Activated naive CD8-positive, alpha-beta T cell treated with anti-CD3 and anti-CD28 coated beads for 36 hours (primary cell): ENCODE measurements at places on chromosomes 1 and 21. TPM values are rescaled to one million over a fixed set of nuclear protein-coding genes. Genes with fewer than 3 reads are reported as not detected.

The FAM163A gene
- total RNA-seq, result not detected

- no peaks in the 10 kb centered on the region for H3K27me3 ChIP-seq
- H3K4me1 ChIP-seq, result peaks cover 3% of the 10 kb centered on the region
- H3K27ac ChIP-seq, result no peak overlapping the region
- DNase-seq, result no peak
- H3K36me3 ChIP-seq, result peaks cover 15% of the 10 kb centered on the region
- no peak overlapping the region for H3K4me3 ChIP-seq
Measured at GRCh38 chr1:180002437-180002836, 47.8 kb downstream of the CEP350 start.

DNA sequence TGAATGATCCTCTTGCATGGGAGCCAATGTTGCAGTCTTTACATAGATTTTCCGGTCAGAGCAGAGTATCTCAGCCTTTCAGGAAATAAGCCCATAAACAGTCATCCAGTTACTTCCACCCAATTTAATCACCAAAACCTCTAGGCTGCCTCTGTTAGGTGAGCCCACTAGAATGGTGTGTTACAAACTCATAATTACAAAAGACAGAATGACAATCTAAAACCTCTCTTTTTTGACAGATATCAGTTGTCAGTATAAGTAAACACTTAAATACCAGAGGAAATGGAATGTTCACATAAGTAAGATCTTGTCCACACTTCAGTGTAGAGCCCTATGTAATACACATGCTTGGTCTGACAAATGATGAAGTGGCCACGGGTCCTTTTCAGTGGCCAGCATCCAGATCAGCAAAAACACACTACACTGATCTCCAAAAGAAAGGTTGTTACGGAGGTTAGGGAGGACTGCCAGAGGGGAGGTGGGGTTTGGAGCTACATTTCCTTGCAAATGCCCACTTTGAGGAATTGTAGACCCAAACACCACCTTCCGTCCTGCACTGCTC lies 71.3 kb upstream of the FBXO28 start:
- H3K4me1 ChIP-seq, result peaks cover 2% of the 10 kb centered on the region
- no peak for DNase-seq
- H3K27me3 ChIP-seq, result peaks cover 23% of the 10 kb centered on the region
- no peaks in the 10 kb centered on the region for H3K36me3 ChIP-seq

GRCh38 chr1:42250164-42250563 lies 84.9 kb downstream of the FOXJ3 start:
- peaks cover 16% of the 10 kb centered on the region for H3K4me1 ChIP-seq
- H3K27ac ChIP-seq, result no peak overlapping the region
- DNase-seq, result no peak

DNA sequence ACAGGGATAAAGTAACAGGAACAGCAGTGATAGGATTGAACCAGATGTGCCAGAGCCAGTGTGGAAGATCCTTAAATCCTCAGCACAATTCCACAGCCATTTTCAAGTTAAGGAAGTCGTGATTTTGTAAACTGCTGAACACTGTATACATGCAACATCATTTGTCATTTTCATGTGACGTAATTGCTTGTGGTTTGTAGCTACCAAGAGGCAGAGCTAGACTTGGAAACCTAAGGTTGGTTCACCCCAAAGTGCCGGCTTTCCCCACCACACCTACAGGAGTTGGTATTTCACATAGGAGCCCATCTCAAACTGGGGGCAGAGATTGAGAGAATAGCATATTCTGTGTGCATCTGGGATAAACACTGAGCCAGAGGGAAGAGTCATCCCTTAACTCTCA lies 113.9 kb downstream of the CAPN8 start:
- peaks cover 8% of the 10 kb centered on the region for H3K27me3 ChIP-seq
- no peaks in the 10 kb centered on the region for H3K4me1 ChIP-seq
- no peak overlapping the region for H3K27ac ChIP-seq
- peaks cover 3% of the 10 kb centered on the region for H3K36me3 ChIP-seq
- no peak for DNase-seq

DNA sequence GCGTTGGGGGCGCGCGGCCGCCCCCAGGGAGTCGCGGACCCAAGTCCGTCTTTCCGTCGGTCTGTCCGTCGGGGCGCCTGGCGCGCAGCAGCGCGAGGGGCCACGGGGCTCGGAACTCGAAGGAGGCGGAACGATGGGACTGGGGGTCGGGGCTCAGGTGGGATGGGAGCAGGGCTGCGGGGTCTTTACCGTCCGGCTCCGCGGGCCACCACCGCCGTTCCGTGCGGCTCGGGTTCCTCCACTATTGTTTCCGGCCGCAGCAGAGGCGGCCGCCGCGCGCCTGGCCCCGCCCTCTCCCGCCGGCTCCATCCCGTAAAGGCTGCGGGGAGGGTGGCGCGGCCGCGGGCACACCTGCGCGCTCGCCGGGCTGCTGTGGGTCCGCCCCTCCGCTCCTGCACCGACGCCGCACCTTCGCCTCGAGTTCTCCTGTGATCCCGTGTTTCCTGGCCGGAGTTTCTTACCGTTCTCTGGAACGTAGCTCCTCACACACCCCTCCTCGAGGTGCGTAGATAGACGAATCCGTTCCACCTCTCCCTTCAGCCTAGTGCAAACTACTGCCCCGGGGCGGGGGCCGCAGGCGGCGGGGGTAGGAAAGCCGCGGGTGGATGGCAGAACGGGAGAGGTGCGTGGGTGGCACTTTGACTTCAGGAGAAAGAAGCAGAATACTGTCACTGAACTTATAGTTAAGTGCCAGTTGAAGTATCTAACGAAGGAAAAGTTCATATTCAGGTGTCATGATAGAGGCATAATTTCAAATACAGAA lies at the start of gene C21orf91:
Gene C21orf91 (minus strand): TSS at position 243 of the 763 bp plus-strand sequence. CDS start 1,038 bp downstream, outside the sequence.
- H3K27me3 ChIP-seq, result no peaks in the 10 kb centered on the region
- H3K4me1 ChIP-seq, result peaks cover 36% of the 10 kb centered on the region
- peak within 1 kb of the TSS; percentile 100 for H3K27ac ChIP-seq
- DNase-seq, result peak; percentile 89
- peak within 1 kb of the TSS; percentile 94 for H3K4me3 ChIP-seq

DNA sequence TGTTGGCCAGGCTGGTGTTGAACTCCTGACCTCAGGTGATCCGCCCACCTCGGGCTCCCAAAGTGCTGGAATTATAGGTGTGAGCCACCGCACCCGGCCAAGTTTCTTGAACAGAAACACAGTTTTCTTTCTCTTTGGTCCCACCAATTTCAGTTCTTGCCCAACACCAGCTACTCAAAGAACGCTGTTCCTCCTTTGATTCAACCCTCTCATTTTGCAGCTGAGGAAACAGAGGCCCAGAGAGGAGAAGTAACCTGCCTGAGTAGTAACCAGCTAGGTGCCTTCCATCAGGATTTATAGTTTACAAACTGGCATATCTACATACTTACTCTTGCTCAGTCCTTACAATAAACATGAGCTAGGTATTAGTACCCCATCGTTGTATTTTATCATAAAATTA lies 119.9 kb downstream of the SYF2 start:
- no peak for DNase-seq
- H3K27me3 ChIP-seq, result no peaks in the 10 kb centered on the region
- no peak overlapping the region for H3K27ac ChIP-seq
- H3K4me3 ChIP-seq, result no peak overlapping the region
- peaks cover 14% of the 10 kb centered on the region for H3K36me3 ChIP-seq

GRCh38 chr1:101709721-101710120 lies 287.0 kb downstream of the OLFM3 start:
- H3K4me1 ChIP-seq, result no peaks in the 10 kb centered on the region
- no peak overlapping the region for H3K4me3 ChIP-seq
- H3K27ac ChIP-seq, result no peak overlapping the region
- H3K27me3 ChIP-seq, result peaks cover 3% of the 10 kb centered on the region
- no peaks in the 10 kb centered on the region for H3K36me3 ChIP-seq
- DNase-seq, result no peak

DNA sequence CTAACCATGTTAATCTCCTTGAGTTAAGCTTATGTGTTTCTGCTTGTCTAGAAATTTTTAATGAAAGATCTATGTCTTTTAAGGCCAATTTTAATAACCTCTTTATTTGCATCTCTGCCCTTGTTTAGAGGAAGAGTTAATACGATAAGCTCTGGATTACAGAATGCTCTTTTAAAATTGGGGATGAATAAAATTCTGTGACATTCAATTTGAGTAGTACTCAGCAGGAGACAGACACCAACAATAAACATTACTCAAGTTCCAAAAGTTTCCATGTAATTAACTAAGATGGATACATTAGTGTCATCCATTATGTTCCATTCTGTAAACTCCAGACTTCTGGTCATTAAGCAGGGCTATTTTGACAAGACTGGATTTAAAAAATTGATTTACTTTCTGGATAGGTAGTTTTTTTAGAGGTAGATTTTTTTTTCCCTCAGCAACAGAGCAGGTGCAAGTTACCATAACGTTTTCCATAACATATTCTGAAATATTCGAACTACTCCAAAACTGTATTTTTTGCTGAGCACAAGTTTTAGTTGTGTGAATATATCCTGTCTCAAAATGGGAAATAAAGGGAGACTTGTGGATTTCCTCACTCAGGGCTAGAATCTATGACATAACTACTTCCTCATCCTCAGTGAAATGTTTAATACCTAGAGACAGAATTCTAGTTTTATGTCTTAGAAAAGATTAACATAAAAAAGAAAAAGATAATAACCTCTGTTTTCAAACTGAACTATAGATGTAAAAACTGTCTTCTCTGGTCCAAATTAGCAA lies 221.7 kb downstream of the NEGR1 start:
- DNase-seq, result no peak
- no peaks in the 10 kb centered on the region for H3K36me3 ChIP-seq
- H3K27me3 ChIP-seq, result no peaks in the 10 kb centered on the region
- H3K4me3 ChIP-seq, result no peak overlapping the region
- no peaks in the 10 kb centered on the region for H3K4me1 ChIP-seq

The RPS27 gene
- total RNA-seq, result 1,924 TPM
